ENCODE measurements at places on chromosomes 7 and 10. TPM values are rescaled to one million over a fixed set of nuclear protein-coding genes. Genes with fewer than 3 reads are reported as not detected.

DNA sequence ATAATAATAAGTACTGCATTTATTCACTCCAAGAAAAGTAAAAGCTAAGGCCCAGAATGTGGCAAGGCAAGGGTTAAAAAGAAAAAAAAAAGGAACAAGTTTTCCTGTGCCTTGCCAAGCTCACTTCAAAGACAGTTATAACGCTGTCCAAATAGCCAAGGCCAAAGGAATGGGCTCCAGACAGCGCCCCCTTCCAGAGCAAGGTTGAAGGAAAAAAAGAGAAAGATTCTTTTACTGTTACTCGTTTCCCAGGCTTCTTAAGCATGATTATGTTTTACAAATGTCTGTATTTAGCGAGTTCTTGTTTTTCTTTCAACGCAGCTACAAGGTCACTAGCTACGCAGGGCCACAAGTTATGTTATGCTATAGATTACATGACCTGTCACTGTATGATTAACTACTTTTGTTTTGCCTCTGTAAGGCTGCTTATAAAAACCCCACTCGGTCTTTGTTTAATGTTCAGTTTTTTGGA, 9.1 kb upstream of the EIF4H start:
- no peak for DNase-seq

GRCh38 chr10:2575460-2575859, 491.9 kb upstream of the PFKP start:
- no peak for DNase-seq

CCAR1 gene
- total RNA-seq: 45.8 TPM

GRCh38 chr10:19668116-19668515, 148.1 kb upstream of the PLXDC2 start:
- DNase-seq: no peak

DIP2C gene
- 17.3 TPM for total RNA-seq

- no peak for DNase-seq
These were observed at the start of gene DPYSL4 for GRCh38 chr10:132186488-132187429. DPYSL4 (plus strand) TSS chr10:132186948; CDS start chr10:132187064, 116 bp downstream.
